ENCODE measurements at places on chromosomes 1 and 21. TPM values are rescaled to one million over a fixed set of nuclear protein-coding genes. Genes with fewer than 3 reads are reported as not detected.

DNA sequence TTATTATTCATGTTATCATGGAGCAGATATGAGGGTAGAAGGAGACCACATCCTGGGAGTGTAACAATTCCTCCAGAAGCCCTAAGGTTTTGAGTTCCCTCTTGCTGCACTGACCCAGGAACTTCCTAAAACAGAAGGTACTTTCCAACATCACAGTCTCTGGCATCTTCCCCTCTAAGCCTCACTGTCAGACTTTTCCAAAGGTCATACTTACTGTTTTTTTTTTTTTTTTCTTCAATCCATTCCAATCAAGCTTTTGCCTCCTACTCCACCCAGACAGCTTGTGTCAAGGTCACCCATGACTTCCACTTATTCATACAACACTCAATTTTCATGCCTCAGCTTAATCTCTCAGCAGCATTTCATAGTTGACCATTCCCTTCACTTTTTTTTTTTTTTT is 18.4 kb upstream of the UQCRHL start:
- no peak overlapping the region for H3K27ac ChIP-seq
- H3K27me3 ChIP-seq = no peaks in the 10 kb centered on the region
- peaks cover 4% of the 10 kb centered on the region for H3K4me1 ChIP-seq
- H3K4me3 ChIP-seq = no peak overlapping the region

GRCh38 chr1:116878804-116879477 is 30.8 kb upstream of the PTGFRN start:
- no peak overlapping the region for H3K4me3 ChIP-seq
- peak; percentile 22 for DNase-seq
- no peaks in the 10 kb centered on the region for H3K27me3 ChIP-seq

- peak; percentile 98 for DNase-seq
- H3K27ac ChIP-seq = peak overlapping the region; percentile 97
- no peaks in the 10 kb centered on the region for H3K27me3 ChIP-seq
- H3K4me1 ChIP-seq = peaks cover 7% of the 10 kb centered on the region
- no peaks in the 10 kb centered on the region for H3K36me3 ChIP-seq
These were observed 8.3 kb downstream of the SLC27A3 start for GRCh38 chr1:153783233-153784190.

GRCh38 chr1:67960766-67961165 is 89.7 kb downstream of the DIRAS3 start:
- H3K4me3 ChIP-seq = no peak overlapping the region
- no peak overlapping the region for H3K27ac ChIP-seq
- no peaks in the 10 kb centered on the region for H3K27me3 ChIP-seq

- H3K27ac ChIP-seq = peak overlapping the region; percentile 34
- peaks cover 10% of the 10 kb centered on the region for H3K4me1 ChIP-seq
- H3K4me3 ChIP-seq = no peak overlapping the region
These were observed 40.7 kb downstream of the SIPA1L2 start for GRCh38 chr1:232589111-232589811.

DNA sequence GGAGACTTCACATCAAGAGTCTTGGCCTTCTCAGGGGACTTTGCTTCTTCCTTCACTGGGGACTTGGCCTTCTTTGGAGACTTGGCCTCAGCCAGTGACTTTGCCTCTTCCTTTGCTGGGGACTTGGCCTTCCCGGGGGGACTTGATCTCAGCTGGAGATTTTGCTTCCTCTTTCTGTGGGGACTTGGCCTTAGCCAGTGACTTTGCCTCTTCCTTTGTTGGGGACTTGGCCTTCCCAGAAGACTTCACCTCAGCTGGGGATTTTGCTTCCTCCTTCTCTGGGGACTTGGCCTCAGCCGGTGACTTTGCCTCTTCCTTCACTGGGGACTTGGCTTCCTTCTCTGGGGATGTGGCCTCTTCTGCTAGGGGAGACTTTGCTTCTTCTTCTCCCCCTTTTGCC is 13.5 kb upstream of the CD2 start:
- H3K27me3 ChIP-seq = no peaks in the 10 kb centered on the region
- DNase-seq = no peak
- no peaks in the 10 kb centered on the region for H3K36me3 ChIP-seq
- H3K4me1 ChIP-seq = peaks cover 8% of the 10 kb centered on the region
- no peak overlapping the region for H3K27ac ChIP-seq
- no peak overlapping the region for H3K4me3 ChIP-seq

GRCh38 chr1:156407760-156408159 is 38.7 kb downstream of the RHBG start:
- no peak overlapping the region for H3K27ac ChIP-seq
- DNase-seq = no peak
- H3K27me3 ChIP-seq = peaks cover 6% of the 10 kb centered on the region
- H3K36me3 ChIP-seq = no peaks in the 10 kb centered on the region
- H3K4me3 ChIP-seq = no peak overlapping the region

- no peaks in the 10 kb centered on the region for H3K27me3 ChIP-seq
- H3K27ac ChIP-seq = no peak overlapping the region
- DNase-seq = peak; percentile 59
- no peak overlapping the region for H3K4me3 ChIP-seq
- H3K4me1 ChIP-seq = no peaks in the 10 kb centered on the region
- no peaks in the 10 kb centered on the region for H3K36me3 ChIP-seq
These were observed 193.1 kb downstream of the RYR2 start for GRCh38 chr1:237235091-237235490.

DNA sequence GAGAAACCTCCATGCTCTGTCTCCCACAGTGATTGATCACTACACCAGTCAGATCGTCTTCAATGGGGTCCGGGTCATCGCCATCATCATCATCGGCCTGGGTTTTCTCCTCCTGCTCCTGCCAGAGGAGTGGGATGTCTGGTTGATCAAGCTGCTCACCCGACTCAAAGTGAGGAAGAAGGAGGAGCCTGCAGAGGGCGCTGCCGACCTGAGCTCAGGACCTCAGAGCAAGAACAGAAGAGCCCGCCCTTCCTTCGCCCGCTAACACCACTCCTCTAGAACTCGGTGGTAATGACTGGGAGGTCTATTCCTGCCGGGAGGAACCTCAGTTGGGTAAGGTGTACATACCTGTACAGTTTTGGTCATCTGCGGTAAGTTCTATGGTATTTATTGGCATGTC is 50.3 kb upstream of the COA6 start:
- H3K4me1 ChIP-seq = no peaks in the 10 kb centered on the region
- H3K4me3 ChIP-seq = no peak overlapping the region
- peaks cover 15% of the 10 kb centered on the region for H3K27me3 ChIP-seq
- no peak for DNase-seq
- H3K36me3 ChIP-seq = no peaks in the 10 kb centered on the region

- H3K27me3 ChIP-seq = peaks cover 2% of the 10 kb centered on the region
- no peaks in the 10 kb centered on the region for H3K36me3 ChIP-seq
- no peak overlapping the region for H3K4me3 ChIP-seq
- H3K27ac ChIP-seq = no peak overlapping the region
- no peak for DNase-seq
These were observed 420.5 kb downstream of the MATN1 start for GRCh38 chr1:30302858-30303257.

DNA sequence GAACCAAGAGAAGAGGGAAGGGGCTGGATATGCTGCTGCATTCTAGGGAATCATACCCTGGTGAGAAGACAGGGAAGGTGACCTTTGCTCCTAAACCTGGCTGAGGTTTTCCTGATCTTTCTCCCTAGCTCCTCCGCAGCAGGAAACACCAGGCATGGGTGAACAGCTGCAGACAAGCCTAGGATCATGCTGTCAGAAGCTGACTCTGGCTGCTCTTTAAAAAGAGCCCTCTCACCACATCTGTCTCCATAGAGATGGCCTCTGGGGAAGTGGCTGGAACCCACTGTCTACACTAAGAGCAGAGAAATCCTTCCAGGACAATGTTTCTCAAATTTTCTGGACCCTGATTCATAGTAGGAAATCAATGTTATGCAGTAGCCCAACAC is 57.6 kb downstream of the CD34 start:
- H3K36me3 ChIP-seq = no peaks in the 10 kb centered on the region
- no peak overlapping the region for H3K4me3 ChIP-seq
- peaks cover 37% of the 10 kb centered on the region for H3K4me1 ChIP-seq
- DNase-seq = peak; percentile 54
- H3K27me3 ChIP-seq = no peaks in the 10 kb centered on the region

- no peak overlapping the region for H3K4me3 ChIP-seq
- H3K27me3 ChIP-seq = no peaks in the 10 kb centered on the region
- DNase-seq = no peak
- no peaks in the 10 kb centered on the region for H3K36me3 ChIP-seq
These were observed 89.0 kb downstream of the UBE2U start for GRCh38 chr1:64292399-64292798.

DNA sequence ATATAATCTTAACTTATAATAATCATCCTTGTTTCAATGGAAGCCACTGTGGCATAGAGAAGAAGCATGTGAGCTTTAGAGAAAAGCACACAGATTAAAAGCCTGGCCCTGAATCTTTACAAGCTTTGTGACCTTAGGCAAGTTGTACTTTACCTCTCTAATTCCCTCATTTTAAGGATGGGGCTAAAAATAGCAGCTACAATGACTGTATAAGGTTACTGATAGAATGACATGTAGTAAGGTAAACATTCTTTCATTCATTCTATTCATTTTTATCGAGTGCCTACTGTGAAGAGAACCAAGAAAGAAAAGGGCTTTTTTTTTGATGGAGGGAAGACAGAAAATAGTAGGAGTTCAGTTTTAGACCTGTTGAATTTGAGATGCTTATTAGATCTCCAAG is 25.6 kb downstream of the CDKN2C start:
- H3K36me3 ChIP-seq = no peaks in the 10 kb centered on the region
- no peaks in the 10 kb centered on the region for H3K27me3 ChIP-seq
- no peak for DNase-seq
- H3K27ac ChIP-seq = no peak overlapping the region

GRCh38 chr21:29378832-29379231 is 80.1 kb downstream of the BACH1 start:
- no peak overlapping the region for H3K4me3 ChIP-seq
- H3K4me1 ChIP-seq = peaks cover 5% of the 10 kb centered on the region
- DNase-seq = peak; percentile 17

DNA sequence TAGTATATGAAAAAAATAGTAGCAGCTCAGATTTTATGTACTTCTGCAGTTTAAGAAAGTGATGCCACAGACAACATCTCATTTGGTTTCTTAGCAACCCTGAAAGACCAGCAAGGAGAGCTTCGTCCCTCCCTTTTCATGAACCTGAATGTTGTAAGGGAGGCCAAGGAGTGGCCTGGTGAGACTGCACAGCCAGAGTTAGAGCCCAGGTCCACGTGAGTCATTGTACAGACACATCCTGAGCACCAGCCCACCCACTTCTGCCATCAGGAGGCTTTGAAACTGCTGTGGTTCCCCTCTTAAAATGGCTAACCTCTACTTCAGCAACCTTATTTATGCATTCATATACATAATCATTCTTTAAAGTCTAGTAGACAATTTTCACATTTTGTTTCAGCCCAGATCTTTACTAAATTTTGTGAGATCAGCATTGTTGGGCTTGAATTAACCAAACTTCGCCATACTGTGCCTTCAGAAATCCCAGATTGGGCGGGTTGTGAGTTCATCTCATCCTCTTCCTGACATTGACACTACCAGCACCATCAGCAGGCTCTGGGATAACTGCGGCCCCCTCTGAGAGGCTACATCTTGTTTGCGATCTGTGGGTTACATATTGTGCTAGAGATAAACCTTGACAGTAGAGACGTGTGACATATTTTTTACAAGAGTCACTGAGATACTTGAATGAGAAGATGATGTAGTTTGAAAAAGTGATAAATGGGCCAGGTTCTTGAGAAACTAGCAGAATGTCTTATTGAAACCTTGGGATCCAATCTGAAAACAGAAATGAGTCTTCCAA is 106.7 kb downstream of the CAMTA1 start:
- H3K36me3 ChIP-seq = no peaks in the 10 kb centered on the region
- H3K4me1 ChIP-seq = no peaks in the 10 kb centered on the region
- H3K4me3 ChIP-seq = no peak overlapping the region
- no peak overlapping the region for H3K27ac ChIP-seq

GRCh38 chr1:12619792-12620487 is 1.9 kb upstream of the DHRS3 start:
- peak; percentile 92 for DNase-seq
- H3K27ac ChIP-seq = peak overlapping the region; percentile 98
- no peaks in the 10 kb centered on the region for H3K36me3 ChIP-seq
- no peaks in the 10 kb centered on the region for H3K27me3 ChIP-seq
- peaks cover 2% of the 10 kb centered on the region for H3K4me1 ChIP-seq

Gene OR2T2
- not detected for polyA plus RNA-seq

Gene GJA9
- 0.05 TPM for polyA plus RNA-seq

Gene TMEM51
- polyA plus RNA-seq = 17.8 TPM

Gene EGLN1
- 4.5 TPM for polyA plus RNA-seq

Gene EFNA3
- 1.8 TPM for polyA plus RNA-seq

All from lung (tissue), 17 donors.